Kidney epithelial cell (primary cell): ENCODE measurements at places on chromosomes 2 and 18.

DNA sequence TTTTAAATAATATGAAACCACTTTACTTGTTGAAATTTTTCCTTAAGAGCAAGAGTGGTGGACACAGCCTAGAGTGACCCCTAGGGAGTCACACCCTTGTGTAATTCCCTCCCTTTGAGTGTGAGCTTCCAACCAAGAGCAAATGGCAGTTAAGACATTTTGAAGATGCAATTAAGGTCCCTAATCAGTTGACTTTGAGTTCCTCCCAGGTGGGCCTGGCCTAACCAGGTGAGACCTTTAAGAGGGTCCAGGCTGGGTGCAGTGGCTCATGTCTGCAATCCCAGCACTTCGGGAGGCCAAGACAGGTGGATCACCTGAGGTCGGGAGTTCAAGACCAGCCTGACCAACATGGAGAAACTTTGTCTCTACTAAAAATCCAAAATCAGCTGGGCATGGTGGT lies 143.5 kb upstream of the PID1 start:
- DNase-seq = no peak

- DNase-seq = no peak
These were observed 211.4 kb downstream of the KLHL29 start for GRCh38 chr2:23596316-23596885.

DNA sequence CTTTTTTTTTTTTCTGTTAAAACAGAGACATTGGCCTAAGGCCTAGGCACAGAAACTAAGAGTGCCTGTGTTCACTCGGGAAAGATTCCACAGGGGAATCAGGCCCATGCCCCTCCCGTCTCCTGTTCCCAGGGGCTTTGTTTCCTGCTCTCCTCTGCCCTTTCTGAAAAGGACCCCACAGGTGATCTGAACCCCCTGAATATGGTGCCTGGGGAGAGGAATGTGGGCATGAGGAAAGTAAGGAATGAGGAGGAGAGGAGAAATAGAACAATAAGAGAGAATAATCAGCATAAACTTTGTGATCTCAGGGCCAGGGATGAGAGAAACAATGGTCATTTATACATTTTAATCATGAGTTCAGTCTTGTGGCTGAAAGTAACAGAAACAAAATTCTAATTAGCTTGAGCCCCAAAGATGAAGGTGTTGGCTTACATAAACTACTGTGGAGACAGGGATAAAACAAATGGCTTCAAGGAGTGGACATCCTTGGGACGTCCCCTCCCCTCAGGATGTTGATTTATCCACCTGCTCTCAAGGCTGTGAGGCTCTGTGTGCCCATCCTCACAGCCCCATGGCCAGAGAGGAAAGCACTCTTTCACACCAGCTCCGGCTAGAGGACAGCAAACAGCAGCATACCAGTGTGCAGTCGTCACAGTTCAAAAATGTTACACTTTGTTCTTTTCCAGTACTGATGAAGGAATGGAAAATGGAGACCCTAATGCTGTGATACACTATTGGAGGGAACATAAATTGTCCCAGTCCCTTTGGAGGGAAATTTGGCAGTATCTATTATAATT lies 46.4 kb upstream of the MRPL33 start:
- DNase-seq = no peak

GRCh38 chr2:133352719-133353118 lies 215.5 kb downstream of the NCKAP5 start:
- no peak for DNase-seq

DNA sequence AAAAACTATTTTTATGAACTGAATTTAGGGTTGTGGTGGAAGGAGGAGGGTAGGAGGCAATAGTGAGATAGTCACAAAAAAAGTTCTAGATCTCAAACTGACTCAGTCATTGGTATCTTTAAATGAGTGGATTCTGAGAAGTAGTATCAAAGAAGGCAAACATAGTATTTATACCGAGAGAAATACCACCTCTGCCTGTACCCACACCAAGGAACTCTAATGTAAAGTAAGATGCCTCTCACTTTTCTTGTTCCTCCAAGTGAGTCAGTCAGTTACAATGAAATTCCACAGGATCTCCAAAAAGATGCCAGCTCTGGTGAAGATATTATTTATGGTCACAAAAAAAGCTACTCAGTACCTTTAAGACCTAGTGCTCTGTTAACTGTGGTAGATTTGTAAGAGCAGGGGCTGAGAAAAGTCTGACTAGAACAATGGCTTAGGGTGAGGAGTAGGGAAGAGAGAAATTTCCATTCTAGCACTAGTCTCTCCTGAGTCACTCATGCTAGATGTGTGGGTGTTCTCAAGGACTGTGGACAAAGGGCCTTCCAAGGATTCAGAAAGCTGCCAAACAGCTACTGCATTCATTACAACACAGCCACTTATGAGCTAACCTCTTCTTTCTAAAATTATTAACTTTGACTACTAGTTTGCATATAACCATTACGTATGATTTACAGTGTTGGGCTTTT lies 36.3 kb downstream of the YWHAQ start:
- DNase-seq = peak; percentile 90

DNA sequence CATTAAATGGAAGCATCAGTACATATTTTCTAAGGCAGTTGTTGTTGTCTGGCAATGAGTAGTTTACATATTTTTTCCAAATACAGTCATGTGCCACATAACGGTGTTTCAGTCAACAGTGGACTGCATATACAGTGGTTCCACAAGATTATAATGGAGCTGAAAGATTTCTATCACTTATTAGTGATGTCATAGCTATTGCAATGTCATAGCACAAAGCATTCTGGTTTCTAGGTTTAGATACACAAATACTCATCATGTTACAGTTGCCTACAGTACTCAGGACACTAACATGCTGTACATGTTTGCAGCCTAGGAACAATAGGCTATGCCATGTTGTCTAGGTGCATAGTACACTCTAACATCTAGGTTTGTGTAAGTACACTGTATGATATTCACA lies 45.0 kb downstream of the RND3 start:
- DNase-seq = no peak
